ENCODE measurements at places on chromosomes 11 and 22.
A peak's percentile ranks its signal among the peaks of the same experiment; 100 is the strongest.

DNA sequence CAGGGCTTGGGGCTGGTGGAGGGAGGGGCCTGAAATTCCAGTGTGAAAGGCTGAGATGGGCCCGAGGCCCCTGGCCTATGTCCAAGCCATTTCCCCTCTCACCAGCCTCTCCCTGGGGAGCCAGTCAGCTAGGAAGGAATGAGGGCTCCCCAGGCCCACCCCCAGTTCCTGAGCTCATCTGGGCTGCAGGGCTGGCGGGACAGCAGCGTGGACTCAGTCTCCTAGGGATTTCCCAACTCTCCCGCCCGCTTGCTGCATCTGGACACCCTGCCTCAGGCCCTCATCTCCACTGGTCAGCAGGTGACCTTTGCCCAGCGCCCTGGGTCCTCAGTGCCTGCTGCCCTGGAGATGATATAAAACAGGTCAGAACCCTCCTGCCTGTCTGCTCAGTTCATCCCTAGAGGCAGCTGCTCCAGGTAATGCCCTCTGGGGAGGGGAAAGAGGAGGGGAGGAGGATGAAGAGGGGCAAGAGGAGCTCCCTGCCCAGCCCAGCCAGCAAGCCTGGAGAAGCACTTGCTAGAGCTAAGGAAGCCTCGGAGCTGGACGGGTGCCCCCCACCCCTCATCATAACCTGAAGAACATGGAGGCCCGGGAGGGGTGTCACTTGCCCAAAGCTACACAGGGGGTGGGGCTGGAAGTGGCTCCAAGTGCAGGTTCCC, at the start of gene APOC3:
APOC3 (plus strand) TSS at position 383 of the 659 bp plus-strand sequence. CDS start 676 bp downstream, outside the sequence.
- DNase-seq = no peak

GRCh38 chr11:38990139-38990538, 2392.1 kb upstream of the RAG2 start:
- DNase-seq = no peak

DNA sequence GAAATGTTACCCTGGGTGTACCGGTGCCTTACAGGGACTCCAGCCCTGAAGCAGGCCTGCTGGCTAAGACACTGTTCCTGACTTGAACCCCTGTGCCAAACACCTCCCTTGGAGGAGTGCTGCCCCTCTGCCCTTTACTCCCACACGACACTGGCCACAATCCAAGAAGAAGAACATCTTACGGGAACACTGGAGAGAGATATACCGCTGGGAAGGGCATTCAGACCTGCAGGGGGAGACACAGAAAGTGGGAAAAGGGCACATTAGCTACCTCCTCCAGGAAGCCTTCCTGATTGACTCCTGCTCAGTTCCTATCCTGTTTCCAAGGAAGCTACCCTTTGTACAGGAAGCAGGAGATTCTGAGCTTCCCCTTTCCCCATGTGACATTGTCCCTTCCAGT, 18.7 kb downstream of the TMPRSS13 start:
- peak; percentile 68 for DNase-seq

GRCh38 chr11:5204787-5205186, 4.3 kb upstream of the OR51V1 start:
- no peak for DNase-seq

DNA sequence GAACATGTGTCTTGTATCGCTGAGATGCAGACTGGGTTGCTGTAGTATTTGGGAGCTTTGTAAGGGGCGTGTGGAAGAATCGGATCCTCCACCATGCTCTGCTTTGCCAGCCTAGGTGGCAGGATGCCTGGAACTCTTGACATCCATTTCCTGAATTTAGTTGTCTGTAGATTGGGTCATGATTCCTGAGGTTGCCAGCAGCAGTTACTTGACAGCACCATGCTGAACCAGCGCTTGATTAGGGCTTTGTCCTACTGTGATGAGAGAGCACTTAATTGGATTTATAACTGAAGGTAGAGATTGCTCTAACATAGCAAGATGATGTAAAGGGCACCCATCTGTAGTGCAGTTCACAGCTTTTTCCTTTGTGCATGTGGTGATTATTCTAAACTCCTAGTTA, 75.6 kb upstream of the HORMAD2 start:
- no peak for DNase-seq

- DNase-seq = no peak
Observed at GRCh38 chr11:60040109-60040508, at the start of gene OOSP2. Gene OOSP2 (plus strand): TSS chr11:60040409. CDS start chr11:60040460, 51 bp downstream.

DNA sequence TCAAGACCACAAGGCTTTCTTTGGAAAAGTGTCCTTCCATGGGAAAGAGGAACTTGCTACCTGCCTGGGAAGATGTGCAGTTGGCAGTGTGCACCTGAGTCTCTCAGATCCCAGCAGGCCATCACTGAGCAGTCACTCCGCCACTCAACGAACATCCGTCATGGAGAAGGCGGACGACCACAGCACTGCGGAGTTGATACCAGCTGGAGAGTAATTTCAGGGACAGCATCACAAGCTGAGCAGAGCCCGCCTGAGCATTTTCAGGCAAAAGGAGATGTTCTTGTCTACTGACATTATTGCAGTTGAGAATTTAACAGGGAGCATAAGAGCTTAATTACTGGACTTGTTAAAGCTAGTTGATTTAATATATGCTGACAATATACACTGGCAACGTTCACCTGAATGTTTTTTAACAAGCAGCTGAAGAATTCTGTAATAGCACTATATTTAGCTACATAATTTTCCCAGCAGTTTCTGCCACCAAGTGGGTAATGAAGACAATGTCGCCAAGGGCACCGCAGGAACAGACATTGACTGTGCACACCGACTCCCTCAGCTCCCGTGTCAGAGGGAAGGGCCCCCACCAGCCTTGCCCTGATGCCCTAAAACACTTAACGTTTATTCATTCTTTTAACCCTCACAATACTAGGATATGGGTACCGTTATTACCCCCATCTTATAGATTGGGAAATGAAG, 52.4 kb upstream of the ARFGAP3 start:
- DNase-seq = no peak

GRCh38 chr22:44363013-44363979, 50.5 kb upstream of the SHISAL1 start:
- peak; percentile 59 for DNase-seq

DNA sequence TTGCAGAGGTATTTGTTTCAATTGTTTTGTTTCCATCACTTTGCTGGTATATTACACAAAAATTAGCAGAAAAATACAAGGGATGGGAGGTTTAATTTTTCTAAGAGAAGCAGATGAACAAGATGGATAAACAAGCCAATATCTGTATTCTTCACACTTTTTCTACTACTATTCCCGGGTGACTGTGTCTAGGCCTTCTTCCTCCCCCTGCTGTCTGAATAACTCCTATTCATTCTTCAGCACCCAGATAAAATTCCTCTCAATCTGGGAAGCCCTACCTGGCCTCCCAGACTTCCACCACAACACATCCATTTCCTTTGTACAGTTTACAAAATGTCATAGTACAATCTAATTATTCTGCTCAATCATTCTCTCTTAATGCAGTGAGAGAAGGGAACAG, 666.6 kb upstream of the TENM4 start:
- DNase-seq = no peak

DNA sequence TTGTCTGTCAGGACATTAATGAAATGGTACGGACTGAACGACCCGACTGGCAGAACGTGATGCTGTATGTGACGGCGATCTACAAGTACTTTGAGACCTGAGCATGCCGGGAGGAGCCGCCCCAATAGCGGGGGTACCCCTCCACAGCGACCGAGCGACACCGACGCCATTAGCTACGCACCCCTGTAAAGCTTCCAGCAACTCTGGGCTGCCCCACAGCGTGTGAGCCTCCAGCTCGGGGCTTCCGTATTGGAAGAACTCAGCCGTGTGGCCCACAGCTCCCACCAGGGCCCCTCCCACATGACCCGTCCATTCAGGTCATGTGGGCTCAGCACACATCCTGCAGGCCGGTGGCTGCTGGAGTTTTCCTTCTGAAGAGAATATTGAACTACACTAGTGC, 12.9 kb upstream of the ADORA2A start:
- DNase-seq = no peak

DNA sequence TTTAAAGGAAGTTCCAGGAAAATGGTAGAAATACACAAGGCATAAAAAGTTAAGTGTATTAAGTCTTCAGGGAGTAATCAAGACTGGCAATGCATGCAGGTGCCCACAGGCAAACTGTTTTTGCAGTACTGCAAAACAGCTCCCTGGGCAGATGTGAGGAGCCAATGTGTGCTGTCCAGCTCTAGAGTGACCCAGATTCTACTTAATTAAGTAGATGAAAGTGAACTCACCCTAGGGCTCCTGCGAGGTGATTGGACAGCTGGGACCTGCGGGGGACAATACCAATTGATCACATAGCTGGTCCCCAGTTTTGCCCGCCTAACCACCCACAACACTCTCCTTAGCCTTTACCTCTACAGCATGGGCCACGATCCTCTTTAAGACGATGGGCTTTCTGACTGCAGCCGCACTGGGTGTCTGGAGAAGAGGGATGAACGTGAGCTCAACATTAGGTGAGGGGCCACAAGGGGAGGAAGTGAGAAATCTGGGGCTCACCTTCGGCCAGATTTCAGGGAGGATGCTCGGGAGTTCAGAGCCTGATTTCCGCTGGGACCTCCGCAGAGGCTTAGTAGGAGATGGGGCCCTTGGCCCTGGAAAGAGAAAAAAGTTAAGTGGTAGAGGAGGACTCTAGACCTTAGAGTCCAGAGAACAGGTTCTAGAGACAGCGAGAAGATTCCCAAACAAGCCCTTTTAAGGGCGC, 556 bp downstream of the CDCA5 start:
- DNase-seq = no peak

- no peak for DNase-seq
Observed at GRCh38 chr11:133712051-133712560, 133.2 kb downstream of the SPATA19 start.

- no peak for DNase-seq
Observed at GRCh38 chr11:78763664-78764063, 189.0 kb upstream of the NARS2 start.

DNA sequence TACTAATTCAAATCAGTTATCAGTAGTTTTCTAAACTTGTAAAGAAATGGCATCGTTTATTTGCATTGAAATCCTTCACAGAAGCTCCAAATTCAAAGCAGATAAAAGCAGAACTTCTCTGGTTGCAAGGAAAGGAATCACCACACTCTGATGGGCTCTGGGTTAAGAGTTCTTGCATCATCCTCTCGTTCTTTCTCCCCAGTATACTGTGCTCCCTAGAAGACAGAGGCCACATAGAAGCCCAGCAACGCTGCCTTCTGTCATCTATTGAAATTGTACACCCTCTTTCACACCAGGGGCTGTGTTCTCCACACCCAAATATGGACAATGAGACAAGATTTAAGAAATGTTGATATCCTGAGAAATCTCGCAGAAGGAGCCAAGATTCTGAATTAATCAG, 29.3 kb downstream of the FAT3 start:
- DNase-seq = no peak

GRCh38 chr22:46984751-46985506, 222.5 kb downstream of the TBC1D22A start:
- no peak for DNase-seq

DNA sequence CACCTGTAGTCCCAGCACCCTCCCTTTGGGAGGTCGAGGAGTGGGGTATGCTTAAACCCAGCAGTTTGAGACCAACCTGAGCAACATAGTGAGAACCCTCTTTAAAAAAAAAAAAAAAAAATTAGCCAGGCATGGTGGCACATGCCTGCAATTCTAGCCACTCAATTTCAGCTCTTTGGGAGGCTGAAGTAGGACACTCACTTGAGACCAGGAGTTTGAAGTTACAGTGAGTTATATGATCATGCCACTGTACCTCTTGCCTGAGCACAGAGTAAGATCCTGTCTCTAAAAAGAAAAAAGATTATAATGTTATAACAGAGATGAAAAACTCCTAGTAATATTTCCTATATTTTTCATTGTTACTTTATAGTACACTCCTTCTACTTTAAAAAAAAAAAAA, 23.9 kb downstream of the PIK3C2A start:
- no peak for DNase-seq

- no peak for DNase-seq
Observed at GRCh38 chr11:116955949-116956348, 118.5 kb upstream of the APOA1 start.

Data from lower leg skin (tissue), 4 donors.